ENCODE measurements at places on chromosomes 2 and 18.
A peak's percentile ranks its signal among the peaks of the same experiment; 100 is the strongest.

DNA sequence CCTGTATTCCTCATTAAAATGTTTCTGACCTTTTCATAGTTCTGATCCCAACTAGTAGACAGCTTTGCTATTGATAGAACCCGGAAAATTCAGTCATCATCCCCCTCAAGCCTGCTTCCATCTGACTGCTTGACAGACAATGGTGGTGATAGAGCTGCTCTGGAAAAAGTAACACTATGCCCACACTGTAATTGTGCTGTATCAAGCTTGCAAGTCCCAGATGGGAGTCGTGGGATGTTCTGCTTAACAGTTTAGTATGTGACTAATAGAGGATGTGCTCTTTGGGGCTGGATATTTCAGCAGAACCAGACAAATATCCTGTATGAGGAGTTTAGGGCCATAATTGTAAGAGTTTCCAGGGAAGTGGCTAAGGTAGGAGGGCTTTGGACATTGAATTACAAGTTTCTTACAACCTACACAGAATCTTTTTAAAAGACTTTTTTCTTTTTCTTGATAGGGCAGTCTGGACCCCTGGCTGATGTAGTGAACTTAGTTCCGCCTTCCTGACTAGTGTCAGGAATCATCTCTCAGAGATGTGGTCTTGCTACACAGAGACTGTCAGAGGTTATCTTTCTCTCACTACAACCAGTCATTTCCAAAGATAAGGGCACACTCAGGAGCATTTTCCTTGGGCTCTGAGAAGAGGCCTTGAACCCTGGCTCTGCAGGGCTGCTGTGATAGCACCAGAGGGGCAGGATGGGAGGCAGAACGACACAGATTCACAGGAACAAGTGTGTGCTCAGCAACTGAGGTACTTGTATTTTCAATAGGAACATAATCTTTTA, 158.0 kb upstream of the RBMS1 start:
- DNase-seq: no peak

GRCh38 chr2:28117104-28117596, 226.6 kb downstream of the BABAM2 start:
- DNase-seq: no peak

GRCh38 chr2:237152361-237152760, 66.7 kb downstream of the COPS8 start:
- DNase-seq: no peak

GRCh38 chr2:503288-503999, 173.8 kb downstream of the TMEM18 start:
- DNase-seq: no peak

DNA sequence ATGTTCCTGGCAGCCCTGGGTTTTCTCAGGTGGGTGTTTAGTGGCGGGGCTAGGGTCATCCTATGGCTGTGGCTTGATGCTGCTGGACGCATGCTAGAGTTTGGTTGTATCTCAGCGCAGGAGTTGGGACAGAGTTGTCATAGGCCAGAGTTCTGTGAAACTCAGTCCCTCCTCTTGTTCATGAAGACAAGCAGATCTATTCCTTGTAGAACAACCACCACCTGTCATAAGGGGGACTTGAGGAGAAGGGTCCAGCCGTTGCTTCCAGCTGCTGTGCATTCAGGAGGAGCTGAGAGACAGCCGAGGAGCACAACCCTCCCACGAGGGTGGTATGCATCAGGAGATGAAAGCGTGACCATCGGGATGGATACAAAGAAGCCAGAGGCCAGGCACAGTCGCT, 26.4 kb downstream of the DCDC2C start:
- DNase-seq: no peak

- DNase-seq: no peak
Observed at GRCh38 chr2:151508519-151508918, 98.8 kb downstream of the RIF1 start.

DNA sequence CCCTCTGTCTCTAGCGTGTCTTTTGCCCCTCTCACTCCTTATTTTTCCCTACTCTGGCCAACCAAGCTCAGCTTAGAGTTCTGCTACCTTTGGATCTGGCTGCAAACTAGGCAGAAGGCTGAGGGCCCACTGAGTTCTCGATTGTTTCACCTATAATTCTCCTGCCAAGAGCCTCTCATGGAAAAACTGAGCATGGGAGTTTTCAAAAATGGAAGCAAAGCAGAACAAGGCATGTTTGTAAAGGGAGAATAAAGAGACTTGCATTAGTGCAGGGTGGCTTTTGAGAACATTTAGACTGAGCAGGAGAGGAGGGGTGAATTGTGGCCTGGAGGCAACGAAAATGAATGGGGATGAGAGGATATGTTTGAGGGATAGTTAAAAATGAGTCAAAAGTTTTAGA, 45.9 kb downstream of the FSHR start:
- DNase-seq: no peak

DNA sequence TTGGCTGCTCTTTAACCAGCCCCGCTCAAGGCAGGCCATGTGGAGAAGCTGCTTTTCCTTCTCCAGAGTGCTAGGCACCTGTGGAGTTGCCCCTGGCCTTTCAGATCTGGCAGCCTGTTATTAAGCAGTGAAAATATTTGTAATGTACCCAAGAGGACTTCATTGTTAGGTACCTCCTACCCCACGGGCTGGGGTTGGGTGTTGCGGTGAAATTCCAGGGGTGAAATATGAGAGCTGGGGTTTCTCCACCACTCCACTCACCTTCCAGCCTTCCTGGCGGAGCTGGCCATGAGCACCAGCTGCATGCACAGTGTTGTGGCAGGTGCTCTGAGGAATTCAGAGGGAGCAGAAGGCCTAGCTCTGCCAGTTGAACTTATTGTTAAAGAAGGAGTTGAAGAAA, 39.1 kb downstream of the NTSR2 start:
- no peak for DNase-seq

DNA sequence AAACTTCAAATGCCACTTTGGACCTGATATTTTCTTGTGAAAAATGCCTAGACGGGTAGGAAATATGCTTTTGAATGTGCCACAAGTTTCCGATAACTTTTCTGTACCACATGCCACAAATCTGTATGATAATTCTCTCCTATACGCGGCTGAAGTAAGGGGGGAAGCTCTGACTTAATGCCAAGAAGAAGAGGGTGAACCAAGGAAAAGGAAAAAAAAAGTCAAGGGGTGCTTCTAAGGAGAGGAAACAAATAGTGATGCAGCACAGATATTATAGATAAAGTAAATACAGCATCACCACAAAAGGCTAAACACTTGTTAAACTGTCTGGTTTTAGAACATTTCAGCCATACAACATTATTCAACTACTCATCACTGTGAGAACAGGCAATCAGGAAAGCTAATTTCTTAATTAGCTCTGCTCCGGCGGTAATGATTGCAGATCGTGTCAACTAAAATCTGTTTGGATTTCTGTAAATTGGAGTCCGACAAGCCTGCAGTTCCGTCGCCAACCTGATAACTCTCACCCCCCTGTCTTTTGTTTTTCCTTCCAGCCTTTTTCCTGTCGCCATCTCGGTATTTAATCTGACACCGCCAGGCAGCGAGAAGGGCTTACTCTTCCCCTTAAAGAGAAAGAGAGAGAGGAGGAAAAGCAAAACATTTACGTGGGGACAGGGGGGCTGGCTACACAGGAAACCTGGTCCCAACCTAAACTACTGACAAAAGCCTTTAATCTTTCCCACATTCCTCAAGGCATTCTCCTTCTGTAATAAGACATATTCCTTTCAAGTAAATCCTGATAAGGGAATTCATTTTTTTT, 67.5 kb downstream of the ZEB2 start:
- DNase-seq: no peak

- DNase-seq: no peak
Observed at GRCh38 chr2:84417453-84418145, 41.5 kb downstream of the SUCLG1 start.

DNA sequence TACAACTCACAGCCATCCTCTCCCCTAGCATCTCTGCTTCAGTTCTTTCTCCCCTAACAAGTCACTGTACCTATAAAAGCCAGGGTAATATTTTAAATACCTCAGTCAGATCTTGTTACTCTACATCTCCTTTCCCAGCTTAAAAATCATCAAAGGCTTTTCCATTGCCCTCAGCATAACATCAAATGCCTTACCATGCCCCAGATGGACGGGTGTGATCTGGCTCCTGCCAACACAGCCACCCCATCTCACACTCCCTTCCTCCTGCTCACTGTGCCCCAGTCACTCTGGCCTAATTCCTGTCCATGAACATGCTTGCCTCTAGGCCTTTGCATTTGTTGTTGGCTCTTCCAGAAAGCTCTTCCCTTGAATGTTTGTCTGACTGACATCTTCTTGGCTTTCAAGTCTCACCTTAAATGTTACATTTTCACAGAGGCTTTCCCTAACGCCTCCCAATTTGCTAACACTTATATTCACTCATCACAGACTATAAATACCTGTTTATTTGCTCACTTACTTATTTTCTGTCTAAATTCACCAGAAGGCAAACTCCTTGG, 640.9 kb downstream of the NYAP2 start:
- no peak for DNase-seq

GRCh38 chr2:191010887-191011885, 2.8 kb downstream of the STAT1 start:
- DNase-seq: no peak

GRCh38 chr2:8684878-8685696, 3.2 kb downstream of the ID2 start:
- peak; percentile 54 for DNase-seq

GRCh38 chr2:178309541-178309940, 115.2 kb downstream of the OSBPL6 start:
- DNase-seq: no peak

DNA sequence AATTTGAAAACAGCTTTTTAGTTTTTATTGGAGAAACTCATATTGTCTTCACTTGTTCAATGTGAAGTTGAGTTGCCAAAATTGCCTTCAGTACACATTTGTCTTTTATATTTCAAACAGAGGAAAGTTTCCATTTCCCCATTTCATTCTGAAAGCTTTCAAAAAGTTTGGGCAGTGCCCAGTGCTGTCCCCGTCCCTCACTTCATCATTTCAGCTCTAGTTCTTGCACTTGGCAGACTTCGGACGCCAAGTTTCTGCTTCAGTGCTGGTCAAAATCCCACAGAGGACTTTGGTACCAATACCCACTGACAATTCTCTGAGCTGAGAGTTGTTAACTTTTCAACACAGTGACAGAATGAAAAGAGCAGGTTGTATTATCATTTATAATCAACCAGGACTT, 43.4 kb upstream of the AQP4 start:
- DNase-seq: no peak

DNA sequence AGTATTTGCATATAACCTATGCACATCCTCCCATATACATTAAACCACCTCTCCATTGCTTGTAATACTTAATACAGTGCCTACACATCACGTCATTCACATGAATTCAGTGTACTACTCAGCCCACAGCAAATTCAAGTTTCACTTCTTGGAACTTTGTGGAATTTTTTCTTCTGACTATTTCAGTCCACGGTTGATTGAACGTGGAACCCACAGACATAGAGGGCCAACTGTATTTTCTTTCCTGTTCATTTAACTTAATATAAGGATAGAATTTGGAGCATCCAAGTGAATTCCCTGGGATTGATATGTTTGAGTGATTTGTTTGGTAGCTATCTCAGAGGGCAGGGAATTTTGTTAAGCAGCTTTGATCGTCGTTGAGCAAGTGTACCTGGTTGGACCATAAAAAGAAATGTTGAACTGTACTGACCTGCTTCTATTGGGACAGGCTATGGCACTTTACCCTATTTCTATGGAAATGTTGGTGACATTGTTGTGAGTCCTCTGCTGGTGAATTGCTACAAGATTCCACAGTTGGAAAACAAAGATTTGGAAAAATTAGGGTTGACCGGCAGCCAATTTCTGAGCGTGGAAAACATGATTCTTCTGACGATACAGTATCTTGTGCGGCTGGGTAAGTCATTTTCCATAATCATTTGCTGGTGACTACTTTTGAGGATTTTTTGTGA, 156.6 kb downstream of the ESCO1 start:
- DNase-seq: no peak

DNA sequence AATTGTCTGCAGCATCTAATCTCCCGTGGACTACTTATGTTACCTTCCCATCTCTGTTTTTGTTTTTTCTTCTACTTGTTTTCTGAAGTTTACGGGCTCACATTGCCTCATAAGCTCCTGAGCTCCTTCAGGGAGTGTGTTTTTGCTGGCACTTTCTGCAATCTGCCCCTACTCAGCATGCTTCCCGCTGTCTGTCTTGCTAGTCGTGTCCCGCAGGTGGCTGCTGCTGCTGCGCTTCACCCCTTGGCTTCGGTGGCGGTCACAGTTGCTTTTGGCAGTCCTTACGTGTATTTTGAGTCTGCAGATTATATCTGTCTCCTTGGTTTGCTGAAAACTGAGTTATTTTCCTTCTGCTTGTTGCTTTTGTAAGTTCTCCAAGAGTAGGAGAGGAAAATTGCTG, 37.3 kb downstream of the FER1L5 start:
- no peak for DNase-seq

DNA sequence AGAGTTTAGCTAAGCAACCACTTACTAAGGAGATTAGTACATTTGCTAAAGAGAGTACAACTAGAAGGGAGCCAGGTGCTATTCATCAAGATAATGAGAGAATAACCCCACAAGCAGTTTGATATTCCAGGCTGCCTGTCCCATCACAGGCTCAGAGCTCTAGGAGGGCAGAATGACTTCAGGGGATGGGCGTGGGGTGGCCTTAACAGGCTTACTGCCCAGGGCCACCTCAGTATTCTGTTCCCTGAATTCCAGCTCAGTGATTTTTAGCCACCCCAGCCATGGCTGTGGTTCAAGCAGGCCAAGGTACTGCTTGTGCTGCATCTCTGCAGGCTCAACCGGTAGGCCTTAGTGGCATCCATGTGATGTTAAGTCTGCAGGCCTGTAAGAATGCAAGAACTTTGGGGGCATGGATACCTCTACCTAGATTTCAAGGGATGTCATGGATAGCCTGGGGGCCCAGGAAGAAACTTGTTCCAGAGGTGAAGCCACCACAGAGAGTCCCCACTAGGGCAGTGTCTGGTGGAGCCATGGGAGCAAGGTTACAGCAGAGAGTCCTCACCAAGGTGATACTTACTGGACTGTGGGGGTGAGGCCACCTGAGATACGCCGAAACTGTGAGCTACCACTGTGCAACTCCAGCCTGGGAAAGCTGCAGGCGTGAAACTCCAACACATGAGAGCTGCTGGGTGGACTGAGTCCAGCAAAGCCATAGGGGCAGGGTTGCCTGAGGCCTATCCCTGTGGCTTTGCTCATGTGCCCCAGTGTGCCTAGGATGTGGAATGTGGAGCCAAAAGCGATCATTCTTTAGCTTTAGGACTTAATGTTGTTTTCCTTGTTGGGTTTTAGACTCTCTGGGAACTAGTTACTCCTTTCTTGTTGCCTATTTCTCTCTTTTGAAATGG, 107.7 kb downstream of the EHBP1 start:
- no peak for DNase-seq
